IMR-90 (cell line): ENCODE measurements at places on chromosomes 11 and 22. TPM values are rescaled to one million over a fixed set of nuclear protein-coding genes. Genes with fewer than 3 reads are reported as not detected.

DNA sequence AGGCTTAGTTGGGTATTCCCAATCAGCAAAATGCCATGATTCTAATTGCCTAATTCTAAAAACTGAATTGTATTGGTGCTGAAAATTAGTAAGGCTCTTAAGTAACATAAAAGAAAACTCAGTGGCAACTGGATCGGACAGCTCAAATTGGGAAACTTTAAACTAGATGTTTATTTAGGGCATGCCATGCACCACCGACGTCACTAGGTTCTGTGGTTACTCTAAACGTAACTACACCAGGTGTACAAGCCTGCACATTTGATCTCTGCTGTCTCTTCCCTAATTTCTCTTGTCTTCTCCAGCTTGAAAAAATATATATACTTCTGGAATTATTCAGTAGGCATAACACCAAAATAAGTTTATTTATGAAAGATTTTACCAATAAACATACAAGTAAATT lies 378.2 kb downstream of the DCDC1 start:
- no peak for DNase-seq

Gene SLC37A2
- polyA plus RNA-seq = 1.1 and 1.5 TPM in 2 replicates

- DNase-seq = peak; percentile 87
Measured at GRCh38 chr22:42444077-42444904, 12.1 kb upstream of the NFAM1 start.

Gene KRTAP5-10
- not detected in 2 replicates for polyA plus RNA-seq

GRCh38 chr11:12260731-12261521 lies 116.4 kb upstream of the PARVA start:
- DNase-seq = no peak

Gene RCOR2
- 2.0 and 2.4 TPM in 2 replicates for polyA plus RNA-seq
